ENCODE measurements at places on chromosomes 5 and 9.

DNA sequence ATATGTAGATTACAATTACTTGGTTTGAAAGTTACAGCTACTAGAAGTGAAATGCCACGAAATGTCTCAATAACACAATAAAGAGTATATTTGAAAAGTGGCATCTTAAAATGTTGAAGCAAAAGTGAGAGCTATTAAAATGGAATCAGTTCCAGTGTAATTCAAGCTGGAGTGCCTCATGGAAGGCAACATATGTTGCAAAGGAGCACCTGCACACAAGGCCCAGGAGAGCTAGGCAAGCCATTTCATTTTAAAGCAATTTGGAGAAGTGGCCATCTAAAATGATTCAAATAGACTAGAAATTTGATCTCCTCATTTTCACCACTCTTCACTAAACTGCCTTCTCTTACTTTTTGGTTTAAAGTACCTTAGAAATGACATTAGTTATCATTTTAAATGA lies 167.8 kb downstream of the GABRB2 start:
- DNase-seq: no peak

GRCh38 chr5:129899454-129899853 lies 4.8 kb upstream of the CHSY3 start:
- no peak for DNase-seq

GRCh38 chr5:149419859-149420544 lies 40.9 kb upstream of the IL17B start:
- no peak for DNase-seq

- no peak for DNase-seq
Observed at GRCh38 chr9:37151812-37152211, 31.4 kb downstream of the ZCCHC7 start.

DNA sequence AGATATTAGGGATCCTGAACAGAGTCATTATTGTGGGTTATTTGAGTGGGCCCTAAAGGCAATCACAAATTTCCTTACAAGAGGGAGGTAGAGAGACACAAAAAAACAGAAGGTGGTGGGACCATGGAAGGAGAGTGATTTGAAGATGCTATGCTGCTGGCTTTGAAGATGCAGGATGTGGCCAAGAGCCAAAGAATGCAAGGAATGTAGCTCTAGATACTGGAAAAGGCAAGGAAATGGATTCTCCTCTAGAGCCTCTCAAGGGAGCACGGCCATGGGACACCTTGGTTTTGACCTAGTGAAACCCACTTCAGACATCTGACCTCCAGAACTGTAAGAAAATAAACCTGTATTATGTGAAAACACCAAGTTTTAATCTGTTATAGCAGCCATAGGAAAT lies 53.8 kb downstream of the TTC39B start:
- no peak for DNase-seq

DNA sequence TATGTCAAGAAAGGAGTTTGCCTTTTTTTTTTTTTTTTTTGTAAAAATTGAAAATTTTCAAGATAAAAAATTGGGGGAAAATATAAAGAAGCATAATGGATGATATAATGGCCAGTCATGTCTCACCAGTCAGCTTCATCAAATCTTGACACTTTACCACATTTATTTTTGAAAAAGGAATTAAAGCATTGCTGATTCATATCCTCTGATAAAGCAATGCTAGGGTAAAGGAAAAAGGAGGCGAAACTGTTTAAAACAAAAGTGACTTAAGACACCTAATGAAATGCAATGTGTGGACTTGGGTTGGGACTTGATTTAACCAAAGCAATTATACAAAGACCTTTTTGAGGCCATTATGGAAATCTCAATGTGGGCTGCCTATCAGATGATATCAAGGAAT lies 208.5 kb downstream of the ARHGAP26 start:
- DNase-seq: no peak

DNA sequence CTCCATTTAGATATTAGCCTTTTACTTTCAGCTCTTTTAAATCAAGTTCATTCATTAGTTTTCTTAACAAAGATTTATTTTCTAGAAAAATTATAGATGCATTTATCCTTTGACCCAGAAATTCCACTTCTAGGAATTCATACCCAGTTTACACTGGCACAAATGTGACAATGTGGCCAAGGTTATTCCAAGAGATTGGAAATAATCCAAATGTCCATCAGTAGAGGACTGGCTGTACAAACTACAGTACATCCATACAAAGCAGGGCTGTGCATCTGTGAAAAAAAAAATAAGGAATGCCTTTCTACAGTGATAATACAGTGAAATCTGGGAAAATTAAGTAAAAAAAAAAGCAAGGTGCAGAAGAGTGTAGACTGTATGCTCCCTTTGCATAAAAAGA lies 149.2 kb downstream of the GABBR2 start:
- no peak for DNase-seq

DNA sequence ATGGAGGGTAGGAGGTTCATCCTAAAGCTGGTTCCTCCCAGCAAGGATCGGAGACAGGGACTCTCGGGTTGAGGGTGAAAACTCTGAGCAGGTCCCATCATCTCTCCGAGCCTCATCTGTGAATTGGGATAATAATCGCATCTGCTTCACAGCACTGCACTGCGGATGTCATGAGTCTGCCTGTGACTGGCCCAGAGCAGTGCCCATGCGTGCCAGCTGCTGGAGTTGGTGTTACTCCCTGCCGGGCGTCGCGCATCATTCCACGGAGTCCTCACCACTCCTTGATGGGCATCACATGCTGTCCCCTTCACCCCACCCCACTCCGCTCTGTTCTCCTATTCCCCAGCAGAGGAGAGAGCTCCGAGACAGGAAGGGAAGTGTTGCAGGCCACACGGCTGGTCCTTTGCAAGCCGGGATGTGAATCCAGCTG lies 35.1 kb upstream of the ORM1 start:
- DNase-seq: no peak

DNA sequence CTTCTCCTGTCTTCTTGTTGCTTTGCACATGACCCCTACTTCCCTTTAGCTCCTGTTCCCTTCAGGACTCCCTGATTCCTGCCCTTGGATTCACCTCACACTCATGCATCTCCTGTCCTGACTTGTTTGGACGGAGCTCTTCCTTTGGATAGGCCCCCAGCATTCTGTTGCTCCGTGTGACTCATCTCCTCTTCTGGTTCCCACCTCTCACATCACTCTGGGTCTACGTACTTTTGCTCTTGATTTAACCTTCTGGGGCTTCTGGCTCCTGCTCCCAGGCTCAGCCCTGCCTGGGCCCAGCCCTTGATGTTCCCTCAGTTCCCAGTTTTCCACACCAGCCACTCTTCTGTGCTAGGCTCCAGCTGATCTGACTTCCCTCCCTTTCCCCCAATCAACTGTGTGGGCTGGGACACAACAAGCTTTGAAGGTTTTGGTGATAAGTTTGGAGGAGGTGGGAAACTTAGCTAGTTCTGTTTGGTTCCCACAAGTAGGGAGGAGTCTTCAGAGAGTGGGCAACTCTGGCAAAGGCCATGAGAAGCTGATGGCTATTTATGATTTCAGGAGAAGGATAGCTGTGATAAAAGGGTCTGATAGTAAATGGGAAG lies 331.5 kb downstream of the ARHGEF28 start:
- DNase-seq: no peak

DNA sequence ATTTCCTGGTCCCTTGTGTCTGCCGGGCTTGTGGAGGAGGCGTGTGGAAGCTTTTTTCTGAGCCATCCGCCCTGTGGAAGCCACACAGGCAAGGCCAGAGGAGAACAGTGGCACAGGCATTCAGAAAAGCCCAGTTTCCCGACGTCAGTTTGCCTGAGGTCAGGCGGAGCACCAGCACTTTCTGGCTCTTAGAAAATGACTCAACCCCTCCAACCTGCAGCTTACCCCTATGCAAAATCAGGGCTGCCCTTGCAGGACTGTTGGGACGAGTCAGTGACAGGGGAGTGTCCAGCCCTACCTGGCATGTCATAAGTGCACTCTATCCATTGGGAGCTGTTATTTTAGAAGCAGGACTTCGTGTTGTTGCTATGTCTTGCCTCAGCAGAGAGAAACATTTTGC lies 216.0 kb downstream of the NR3C1 start:
- DNase-seq: no peak

DNA sequence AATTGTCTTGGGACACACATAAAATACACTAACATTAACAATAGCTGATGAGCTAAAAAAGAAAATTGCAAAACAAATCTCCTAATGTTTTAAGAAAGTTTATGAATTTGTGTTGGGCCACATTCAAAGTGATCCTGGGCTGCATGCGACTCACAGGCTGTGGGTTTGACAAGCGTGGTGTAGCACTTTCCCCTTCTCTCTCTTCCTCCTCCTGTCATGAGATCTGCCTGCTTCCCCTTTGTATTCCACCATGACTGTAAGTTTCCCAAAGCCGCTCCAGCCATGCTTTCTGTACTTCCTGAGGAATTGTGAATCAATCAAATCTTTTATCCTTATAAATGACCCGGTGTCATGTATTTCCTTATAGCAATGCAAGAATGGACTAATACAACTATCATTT lies 178.0 kb downstream of the TLR4 start:
- DNase-seq: no peak
